ENCODE measurements at places on chromosomes 13 and 19.

GRCh38 chr13:40539576-40540327 lies 126.7 kb downstream of the FOXO1 start:
- DNase-seq, result no peak

DNA sequence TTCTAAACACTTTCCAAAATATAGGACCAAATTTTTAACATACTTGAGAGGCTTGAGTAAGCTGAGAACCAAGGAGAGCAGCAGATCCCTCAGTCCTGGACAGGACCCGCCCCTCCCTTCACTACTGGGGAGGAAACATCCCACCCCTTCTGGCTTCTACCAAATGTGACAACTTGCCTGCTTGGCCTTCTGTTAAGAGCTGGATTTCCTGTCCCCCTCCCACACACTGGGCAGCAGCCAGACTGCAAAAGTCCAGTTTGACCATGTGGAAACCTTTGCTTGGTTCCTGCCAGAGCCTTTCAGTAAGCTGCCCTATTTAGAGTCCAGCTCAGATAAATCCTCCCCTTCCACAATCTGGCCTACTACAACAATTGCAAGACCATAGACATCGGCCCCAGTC lies 84.3 kb downstream of the FGF14 start:
- no peak for DNase-seq

GRCh38 chr13:84668637-84669036 lies 786.4 kb upstream of the SLITRK1 start:
- DNase-seq, result no peak

- DNase-seq, result no peak
These were observed 28.3 kb upstream of the CEBPG start for GRCh38 chr19:33345163-33345562.
